ENCODE measurements at places on chromosomes 5 and 9.

DNA sequence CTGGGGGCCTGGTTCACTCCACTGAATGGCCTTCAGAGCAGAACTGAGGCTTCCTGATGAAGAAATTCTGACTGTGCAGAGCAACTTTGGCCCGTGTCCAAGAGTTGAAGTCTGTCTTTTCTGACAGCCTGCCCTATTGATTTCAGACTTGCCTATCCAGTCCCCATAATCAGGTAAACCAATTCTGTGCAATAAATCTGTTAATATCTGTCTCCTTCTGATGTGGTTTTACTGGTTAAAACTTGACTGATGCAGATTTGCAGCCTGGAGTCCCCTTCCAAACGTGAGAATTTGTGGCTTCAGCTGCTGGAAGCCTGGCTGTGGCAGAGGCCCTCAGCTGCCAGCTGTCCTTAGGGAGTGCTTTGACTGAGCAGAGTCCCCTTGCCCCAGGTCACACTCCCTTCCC lies 283.9 kb upstream of the ANKRD55 start:
- no peak for DNase-seq

- DNase-seq = peak; percentile 21
Measured at GRCh38 chr5:146662229-146662628, 146.2 kb upstream of the GPR151 start.

GRCh38 chr5:174531782-174532191 lies 192.6 kb upstream of the MSX2 start:
- DNase-seq = no peak

- no peak for DNase-seq
Measured at GRCh38 chr5:142221091-142221860, 103.5 kb downstream of the SPRY4 start.

- no peak for DNase-seq
Measured at GRCh38 chr9:128310461-128310860, 11.8 kb downstream of the TRUB2 start.

GRCh38 chr5:36703245-36703860 lies 96.9 kb downstream of the SLC1A3 start:
- DNase-seq = no peak

- DNase-seq = no peak
Measured at GRCh38 chr5:10333154-10334006, 20.1 kb upstream of the MARCHF6 start.

GRCh38 chr5:90424245-90424644 lies 14.7 kb upstream of the CETN3 start:
- no peak for DNase-seq

- DNase-seq = peak; percentile 96
Measured at GRCh38 chr5:134370871-134371833, at the start of gene UBE2B. UBE2B (plus strand) TSS chr5:134371569; CDS start chr5:134371596, 27 bp downstream.

GRCh38 chr9:89448821-89449220 lies 49.1 kb downstream of the SEMA4D start:
- no peak for DNase-seq

DNA sequence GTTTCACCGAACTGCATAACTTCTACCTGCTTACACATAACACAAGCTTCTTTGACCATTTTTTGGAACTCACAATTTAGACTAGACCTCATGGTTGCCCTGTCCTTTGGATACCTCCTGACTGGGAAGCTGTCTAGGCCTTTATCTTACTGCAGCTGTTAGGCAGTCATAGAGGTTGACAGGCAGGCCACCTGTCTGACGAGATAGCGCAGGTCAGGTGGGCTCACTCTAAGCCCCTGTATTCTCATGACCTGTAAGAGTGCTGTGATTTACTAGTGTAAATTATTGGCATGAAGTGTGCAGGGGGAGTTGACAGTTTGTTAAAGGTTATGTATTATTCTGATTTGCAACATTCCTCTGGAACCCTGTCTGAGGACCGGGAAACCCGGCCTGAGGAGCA lies 29.0 kb downstream of the SLC22A4 start:
- no peak for DNase-seq

DNA sequence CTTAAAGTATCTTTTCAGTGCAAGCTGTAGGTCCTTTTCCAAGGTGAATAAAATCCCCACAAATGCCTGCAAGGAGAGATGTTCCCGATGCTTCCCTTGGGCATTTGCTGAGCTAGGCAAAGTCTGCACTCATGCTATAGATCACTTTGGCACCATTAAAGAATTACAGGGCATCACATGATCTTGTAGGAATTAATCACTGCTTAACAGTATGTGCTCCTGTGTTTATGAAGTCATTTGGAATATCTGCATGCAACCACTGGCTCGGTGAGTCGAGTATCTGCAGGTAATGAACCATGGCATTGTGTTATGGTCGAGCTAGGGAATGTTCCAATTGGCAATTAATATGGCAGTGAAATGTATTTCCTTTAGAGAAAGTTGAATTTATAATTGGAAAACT lies 615.1 kb downstream of the TLE1 start:
- no peak for DNase-seq

GRCh38 chr5:75023368-75024159 lies 28.8 kb downstream of the GCNT4 start:
- DNase-seq = peak; percentile 6
